ENCODE measurements at places on chromosomes 16 and 17.
A peak's percentile ranks its signal among the peaks of the same experiment; 100 is the strongest.

- DNase-seq, result no peak
Observed at GRCh38 chr16:20878682-20879147, 21.4 kb downstream of the DCUN1D3 start.

- peak; percentile 46 for DNase-seq
Observed at GRCh38 chr17:43669971-43670644, 8.4 kb upstream of the MEOX1 start.

DNA sequence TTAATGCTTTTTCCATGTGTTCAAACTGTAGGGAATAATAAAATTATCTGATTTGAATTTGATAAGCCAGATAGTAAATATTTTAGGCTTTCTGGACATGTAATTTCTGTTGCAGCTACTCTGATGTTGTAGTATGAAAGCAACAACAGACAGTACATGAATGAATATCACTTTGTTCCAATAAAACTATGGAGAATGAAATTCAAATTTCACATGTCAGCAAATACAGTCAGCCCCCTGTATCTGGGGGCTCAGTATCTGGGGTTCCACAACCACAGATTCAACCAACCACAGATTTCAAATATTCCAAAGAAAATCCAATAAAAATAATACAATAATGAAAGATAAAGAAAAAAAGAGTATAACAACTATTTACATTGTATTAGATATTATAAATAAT, 8.2 kb upstream of the CLTC start:
- DNase-seq, result no peak

DNA sequence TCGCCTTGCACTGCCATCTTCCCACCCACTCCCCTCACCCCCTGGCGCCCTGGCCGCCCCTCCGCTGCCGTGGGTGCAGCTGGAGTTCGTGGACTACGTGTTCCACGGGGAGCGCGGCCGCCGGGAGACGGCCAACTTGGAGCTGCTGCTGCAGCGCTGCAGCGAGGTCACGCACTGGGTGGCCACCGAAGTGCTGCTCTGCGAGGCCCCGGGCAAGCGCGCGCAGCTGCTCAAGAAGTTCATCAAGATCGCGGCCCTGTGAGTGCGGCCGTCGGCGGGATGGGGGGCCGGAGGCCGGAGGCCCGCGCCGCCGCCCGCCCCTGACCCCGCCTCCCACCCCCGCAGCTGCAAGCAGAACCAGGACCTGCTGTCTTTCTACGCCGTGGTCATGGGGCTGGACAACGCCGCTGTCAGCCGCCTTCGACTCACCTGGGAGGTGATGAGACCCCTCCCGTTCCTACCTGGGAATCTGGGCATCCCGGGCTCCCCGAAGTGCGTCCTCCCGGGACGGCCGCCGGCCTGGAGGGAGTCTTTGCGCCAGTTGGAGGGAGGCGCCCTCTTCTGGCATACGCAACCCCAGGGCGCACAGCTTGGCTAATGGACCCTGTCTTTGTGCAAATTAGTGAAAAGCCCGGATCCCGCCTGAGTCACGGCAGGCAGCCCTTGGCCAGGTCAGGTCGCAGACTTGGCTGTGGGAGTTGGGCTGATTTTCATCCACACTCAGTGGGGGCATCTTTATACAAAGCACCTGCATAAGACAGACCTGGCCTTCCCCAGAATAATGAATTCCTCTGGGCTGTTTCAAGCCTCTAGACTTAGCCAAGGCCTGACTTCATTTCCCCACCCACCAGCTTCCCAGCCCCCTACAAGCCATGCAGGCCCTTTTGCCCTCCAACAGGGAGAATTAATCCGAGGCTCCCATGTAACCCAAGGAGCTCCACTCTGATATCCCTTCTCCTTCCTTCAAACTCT, 14.3 kb downstream of the RAPGEFL1 start:
- peak; percentile 39 for DNase-seq

GRCh38 chr17:9003355-9004131, 17.8 kb upstream of the NTN1 start:
- no peak for DNase-seq

DNA sequence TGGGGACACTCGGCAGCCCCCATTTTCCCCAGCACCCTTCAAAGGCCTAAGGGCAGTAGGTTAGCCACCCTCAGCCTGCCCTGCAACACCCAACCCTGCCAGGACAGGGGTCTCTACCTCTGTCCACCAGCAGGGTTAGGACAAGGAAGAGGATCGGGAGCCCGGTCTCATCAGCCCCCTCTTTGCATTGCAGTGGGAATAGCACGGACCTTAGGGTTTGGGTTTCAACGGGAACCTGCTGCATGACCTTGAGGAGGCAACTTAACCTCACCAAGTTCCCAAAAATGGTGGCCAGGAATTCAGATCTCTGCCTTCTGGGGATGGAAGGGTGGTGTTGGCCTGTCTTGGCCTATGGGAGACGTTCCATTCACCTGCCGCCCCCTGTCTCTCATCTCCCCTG, 20.2 kb upstream of the SPPL2C start:
- DNase-seq, result no peak

DNA sequence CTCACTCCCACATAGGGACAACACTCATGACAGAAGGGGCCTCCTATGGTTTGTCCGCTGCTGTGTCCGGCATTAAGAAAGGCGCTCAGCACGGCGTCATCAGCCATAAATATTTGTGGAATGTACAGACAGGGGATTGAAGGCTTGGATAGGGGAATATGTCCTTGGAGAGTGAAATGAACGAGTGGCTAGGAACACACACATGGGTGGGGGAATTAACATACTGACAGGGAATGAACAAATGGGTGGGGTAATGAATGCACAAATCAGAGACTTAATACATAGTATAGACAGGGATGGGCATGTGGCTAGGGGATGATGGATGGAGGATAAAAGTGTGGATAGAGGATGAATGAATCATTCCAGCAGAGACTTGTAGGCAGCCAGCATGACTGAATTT, 154.0 kb upstream of the HSBP1 start:
- no peak for DNase-seq

- no peak for DNase-seq
Observed at GRCh38 chr16:64870859-64871258, 251.0 kb downstream of the CDH11 start.

- DNase-seq, result no peak
Observed at GRCh38 chr16:54568906-54569807, 282.6 kb upstream of the IRX3 start.

GRCh38 chr17:40772101-40772500, at the start of gene KRT26:
TSS of gene KRT26 (minus strand) at chr17:40772201. CDS start at chr17:40772113, 88 bp downstream.
- DNase-seq, result no peak

- DNase-seq, result peak; percentile 75
Observed at GRCh38 chr17:1137465-1137894, 42.3 kb downstream of the ABR start.

GRCh38 chr16:54143934-54144571, 142.5 kb downstream of the IRX3 start:
- no peak for DNase-seq

GRCh38 chr17:3768769-3769168, 32.2 kb downstream of the ITGAE start:
- no peak for DNase-seq

- no peak for DNase-seq
Observed at GRCh38 chr16:88035292-88035691, 84.1 kb downstream of the BANP start.

- DNase-seq, result no peak
Observed at GRCh38 chr17:61396586-61397085, 3.0 kb upstream of the TBX2 start.

GRCh38 chr16:48831076-48831722, 221.2 kb upstream of the N4BP1 start:
- no peak for DNase-seq

GRCh38 chr17:51372345-51373004, 112.1 kb downstream of the UTP18 start:
- no peak for DNase-seq

GRCh38 chr17:76104896-76105231, 1.3 kb upstream of the EXOC7 start:
- no peak for DNase-seq

GRCh38 chr17:21300601-21301571, 16.4 kb downstream of the MAP2K3 start:
- no peak for DNase-seq

DNA sequence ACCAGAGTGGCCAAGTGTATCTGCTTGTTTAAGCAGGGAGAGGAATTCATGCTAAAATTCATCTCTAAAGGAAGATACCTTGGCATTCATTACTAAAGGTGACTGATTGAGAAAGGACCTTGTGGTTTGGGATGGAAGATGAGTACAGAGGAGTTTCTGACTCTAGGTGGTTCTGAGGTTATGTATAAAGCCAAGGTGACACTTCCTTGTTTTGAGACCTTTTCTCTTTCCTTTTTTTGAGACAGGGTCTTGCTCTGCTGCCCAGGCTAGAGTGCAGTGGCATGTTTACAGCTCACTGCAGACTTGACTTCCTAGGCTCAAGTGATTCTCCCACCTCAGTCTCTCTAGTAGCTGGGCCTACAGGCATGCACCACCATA, 9.1 kb downstream of the ABHD15 start:
- no peak for DNase-seq

- DNase-seq, result no peak
Observed at GRCh38 chr17:63039899-63040602, 74.0 kb downstream of the TANC2 start.

GRCh38 chr16:28062261-28062846, 1.2 kb downstream of the GSG1L start:
- no peak for DNase-seq

DNA sequence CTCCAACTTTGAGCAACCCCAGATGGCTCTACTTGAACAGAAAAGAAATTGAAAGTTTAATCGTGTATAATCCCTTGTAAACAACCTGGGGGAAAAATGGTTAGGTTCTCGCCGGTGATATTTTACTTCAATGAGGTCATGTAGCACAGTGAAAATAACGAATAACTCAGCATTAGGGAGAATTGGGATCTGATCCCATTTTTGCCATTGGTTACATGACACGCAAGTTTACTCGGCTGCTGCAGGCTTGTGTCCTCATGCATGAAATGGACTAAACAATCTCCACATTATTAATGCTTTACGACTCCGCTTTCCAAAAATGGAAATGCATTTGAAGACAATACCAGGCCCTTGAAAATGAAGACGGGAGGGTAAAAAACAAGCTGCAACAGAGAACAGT, 45.5 kb upstream of the LRRC37A3 start:
- DNase-seq, result no peak

- no peak for DNase-seq
Observed at GRCh38 chr16:26988186-26988585, 78.5 kb upstream of the C16orf82 start.

DNA sequence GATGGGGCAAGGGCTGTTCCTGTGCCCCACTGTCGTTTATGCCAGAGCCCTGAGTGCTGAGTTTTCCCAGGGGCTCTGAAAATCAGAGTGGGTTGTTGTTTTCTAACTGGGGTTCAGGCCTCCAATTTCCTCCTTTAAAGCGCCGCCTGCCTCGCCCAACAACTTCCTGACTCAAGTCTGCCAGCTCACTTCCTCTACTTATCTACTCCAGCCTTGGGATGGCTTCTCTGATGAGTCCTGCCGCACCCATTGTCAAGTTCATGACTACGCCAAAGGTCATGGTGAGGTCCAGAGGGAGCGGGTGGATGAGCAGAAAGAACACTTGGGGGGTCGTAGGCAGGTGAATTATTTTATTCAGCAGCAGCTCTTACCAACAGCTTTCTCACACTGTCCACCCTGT, 104.7 kb downstream of the UTP18 start:
- no peak for DNase-seq

DNA sequence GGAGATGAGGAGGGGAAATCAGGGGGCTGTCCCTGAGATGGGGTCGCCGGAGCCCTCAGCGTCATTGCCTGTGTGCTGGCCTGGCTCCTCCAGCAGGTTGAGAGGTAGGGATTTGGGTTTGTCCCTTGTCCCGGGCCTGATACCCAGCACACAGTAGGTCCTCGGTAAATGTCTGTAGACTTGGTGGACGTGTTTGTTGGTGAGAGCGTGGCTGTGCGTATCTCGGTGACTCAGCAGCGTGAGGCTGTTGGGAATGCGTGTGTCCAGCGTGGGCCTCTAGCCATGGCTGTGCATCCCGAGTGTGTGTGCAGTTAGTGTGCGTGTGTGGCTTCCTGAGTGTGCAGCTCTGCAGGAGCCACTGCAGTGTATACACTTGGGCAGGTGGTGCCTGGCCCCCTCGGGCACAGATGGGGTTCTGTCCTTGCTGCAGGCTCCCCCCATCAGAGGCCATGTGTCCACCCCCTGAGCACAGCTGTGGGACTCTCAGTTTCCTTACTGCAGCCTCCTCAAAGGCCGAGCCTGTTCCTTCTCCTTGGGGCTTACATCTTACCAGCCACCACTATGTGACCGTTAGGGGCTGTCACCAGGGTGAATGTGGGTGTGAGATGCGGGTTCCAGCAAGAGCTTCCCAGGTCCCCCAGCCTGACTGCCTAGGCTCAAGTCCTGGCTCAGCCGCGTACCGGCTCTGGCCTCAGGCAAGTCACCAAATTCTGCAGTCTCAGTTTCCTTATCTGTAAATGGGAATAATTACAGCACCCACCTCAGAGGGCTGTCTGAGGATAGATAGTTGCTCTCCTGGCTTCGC, 5.7 kb downstream of the NECAB2 start:
- DNase-seq, result no peak

DNA sequence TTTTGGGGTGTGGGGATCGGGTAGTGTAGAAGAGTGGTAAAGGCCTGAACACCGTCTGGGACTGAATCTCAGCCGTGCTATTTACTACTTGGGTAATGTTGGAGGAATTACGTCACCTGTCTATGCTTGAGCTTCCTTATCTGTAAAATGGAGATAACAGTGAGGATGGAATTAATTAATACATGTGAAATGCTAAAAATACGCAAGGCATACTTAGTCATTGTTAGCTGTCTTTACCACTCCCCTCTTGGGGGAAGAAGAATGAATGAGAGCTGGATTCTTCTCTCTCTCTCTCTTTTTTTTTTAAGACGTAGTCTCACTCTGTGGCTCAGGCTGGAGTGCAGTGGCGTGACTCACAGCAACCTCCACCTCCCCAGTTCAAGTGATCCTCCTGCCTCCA, 41.1 kb upstream of the TANGO6 start:
- no peak for DNase-seq

- DNase-seq, result no peak
Observed at GRCh38 chr16:72875291-72876031, 172.5 kb downstream of the ZFHX3 start.

- no peak for DNase-seq
Observed at GRCh38 chr17:67733449-67733848, 15.7 kb downstream of the NOL11 start.

DNA sequence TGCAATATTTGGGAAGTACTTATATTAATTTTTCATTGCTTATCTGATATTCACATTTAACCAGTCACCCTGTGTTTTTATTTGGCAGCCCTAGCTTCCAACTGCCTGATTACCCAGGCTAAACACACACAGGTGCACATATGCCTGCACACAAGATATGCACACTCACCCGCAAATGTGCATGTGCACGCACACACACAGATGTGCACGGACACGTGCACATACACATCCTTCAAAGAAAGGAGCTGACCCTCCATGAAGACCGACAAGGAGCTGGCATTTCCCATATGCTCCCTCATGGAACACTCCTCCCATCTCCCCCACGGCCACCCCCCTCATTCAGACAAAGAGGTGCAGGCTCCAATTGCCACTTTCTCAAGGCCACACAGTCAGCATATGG, 242.2 kb downstream of the ENGASE start:
- no peak for DNase-seq

- DNase-seq, result no peak
Observed at GRCh38 chr17:2867441-2868424, 71.5 kb downstream of the RAP1GAP2 start.

- DNase-seq, result no peak
Observed at GRCh38 chr17:33463887-33464286, 170.8 kb upstream of the ASIC2 start.

All from NCI-H1092 (cell line).